ELR (cell line): ENCODE measurements at places on chromosomes 6 and 20.
A peak's percentile ranks its signal among the peaks of the same experiment; 100 is the strongest.

DNA sequence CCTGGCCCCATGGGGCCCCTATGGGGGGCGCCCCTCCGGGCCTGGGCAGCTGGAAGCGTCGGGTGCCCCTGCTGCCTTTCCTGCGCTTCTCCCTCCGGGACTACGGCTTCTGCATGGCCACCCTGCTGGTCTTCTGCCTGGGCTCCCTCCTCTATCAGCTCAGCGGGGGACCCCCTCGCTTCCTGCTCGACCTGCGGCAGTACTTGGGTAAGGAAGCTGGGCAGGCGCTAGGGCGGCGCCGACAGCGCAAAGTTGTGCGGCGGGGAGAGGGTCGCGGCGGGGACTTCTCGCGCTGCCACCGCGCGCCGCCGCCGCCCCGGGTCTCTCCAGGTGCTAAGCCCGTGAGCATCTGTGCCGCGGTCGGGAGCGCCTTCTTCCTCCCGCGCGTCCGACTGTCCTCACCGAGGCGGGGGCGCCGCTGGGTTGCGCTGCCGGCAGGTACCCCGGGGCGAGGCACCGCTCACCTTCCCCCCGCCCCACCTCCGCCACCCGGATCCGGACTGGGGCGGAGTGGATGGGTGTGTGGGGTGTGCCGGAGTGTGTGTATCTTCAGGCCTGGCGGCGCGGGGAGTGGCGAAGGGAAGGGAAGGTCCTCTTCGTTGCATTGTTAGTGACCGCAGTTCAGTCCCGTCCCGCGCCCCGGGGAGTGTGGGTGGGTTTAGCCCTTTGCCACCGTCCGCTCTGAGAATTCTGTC is 788 bp downstream of the UST start:
- DNase-seq, result peak; percentile 55

GRCh38 chr20:58751979-58752378 is 59.4 kb downstream of the NPEPL1 start:
- DNase-seq, result no peak

- no peak for DNase-seq
These were observed 18.3 kb downstream of the KIF6 start for GRCh38 chr6:39706819-39707335.

DNA sequence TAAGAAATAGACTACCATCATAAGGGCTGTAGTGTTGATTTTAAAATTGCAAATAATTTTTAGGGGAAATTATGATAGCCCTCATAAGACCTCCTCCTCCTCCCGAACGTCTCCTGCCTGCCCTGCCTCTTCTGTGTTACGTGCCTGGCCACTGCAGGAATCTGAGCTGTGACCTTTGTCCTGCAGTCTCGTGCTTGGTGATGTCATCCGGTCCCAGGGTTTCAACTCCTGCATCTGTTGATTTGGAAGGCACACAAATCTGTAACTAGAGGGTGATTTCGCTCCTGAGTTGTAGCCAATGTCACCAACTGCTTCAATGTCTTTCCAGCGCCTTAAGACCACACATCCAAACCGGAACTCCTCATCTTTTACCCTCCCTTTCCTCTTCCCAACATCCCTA is 163.2 kb downstream of the AIG1 start:
- DNase-seq, result peak; percentile 11

DNA sequence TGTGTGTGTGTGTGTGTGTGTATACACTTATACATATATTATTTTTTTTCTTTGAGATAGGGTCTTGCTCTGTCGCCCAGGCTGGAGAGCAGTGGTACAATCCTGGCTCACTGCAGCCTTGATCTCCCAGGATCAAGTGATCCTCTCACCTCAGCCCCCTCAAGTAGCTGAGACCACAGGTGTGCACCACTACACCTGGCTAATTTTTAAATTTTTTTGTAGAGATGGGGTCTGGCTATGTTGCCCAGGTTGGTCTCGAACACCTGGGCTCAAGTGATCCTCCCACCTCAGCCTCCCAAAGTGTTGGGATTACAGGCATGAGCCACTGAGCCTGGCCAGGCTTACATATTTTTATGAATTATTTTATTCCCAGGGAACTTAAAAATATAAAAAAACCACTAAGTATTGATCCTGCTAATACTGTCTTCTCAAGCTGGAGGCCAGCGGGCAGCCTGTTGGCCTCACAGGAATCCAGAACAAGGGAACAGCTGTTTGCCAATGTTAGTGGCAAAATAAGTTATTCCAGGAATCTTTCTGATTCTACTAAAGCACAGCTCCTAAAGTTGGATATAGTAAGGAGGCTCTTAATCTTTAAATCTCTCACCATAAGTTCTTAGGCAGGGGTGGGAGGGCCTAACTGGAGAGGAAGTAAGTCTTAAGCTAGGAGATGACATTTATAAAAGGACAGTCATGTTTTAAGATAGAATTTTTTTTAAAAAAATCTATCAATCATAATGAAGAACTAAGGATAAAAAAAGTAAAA is 135.5 kb upstream of the NUP153 start:
- DNase-seq, result no peak

DNA sequence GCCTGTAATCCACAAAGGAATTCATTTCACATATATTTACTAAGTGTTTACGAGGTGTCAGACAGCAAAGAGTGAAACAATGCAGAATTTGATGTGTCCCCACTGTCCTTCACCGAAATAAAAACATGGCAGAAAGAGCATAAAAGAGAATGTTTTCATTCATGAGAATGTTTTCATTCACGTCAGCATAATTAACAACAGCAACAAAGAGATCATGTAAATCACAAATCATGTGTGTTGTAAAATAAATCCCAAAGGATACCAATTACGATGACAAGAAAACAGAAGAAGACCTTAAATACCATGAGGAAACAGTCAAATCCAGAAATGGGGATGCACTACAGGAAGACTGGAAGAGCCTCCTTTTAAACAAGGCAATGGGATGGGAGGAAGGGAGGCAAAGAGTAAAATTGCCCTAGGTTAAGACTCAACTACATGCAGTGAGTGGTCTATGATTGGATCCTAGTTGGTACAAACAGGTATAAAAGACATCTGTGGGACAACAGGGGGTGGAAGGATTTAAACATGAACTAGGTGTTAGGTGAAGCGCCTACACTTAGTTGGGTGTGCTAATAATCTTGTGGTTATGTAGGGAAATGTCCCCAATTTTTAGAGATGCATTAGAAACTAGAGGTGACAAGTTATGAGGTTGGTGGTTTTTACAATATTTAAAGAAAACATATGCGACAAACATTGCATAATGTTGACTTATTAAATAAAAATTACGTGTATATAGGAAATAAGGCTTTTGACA is 1.5 kb downstream of the ZSCAN31 start:
- DNase-seq, result no peak
